ENCODE measurements at places on chromosomes 16 and 17.

DNA sequence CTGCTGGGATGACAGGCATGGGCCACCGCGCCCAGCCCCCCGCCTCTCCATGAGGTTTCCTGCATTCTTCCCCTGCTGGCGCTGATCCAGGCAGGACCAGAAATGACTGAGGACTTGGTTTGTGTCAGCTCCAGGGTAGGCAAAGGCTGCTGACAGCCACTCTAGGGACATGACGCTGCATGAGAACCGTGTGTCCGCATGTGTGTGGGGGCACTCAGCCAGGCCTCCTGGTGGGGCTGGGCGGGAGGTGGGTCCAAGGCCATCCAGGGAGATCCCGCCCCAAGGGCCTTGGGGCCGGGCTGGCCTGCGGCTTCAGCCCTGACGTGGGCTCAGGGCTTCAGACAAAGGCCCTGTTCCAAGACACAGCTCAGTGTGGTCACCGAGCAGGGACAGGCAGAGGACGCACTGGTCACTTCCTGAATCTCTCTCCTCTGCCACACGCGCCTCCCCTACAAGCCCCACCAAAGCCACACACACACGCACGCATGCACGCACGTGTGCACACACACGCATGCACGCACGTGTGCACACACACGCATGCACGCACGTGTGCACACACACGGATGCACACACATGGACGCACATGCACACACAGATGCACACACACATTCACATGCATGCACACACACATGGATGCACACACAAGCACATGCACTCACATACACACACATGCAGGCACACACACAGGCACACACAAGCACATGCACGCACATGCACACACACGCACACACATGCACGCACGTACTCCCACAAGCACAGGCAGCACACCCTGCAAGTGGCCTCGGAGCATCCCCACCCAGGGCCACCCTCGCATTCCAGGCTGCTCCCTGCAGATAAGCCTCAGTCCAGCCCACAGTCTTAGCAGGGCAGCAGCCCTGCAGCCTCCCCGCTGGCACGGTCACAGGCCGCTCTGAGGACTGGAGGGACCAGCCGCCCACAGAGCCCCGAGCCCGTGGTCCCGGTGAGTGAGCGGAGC lies 5.3 kb upstream of the TMEM204 start:
- ATAC-seq = no peak

GRCh38 chr17:44536090-44536953 lies 21.0 kb upstream of the FZD2 start:
- ATAC-seq = peak; percentile 13

GRCh38 chr17:15157051-15157450 lies 108.1 kb downstream of the PMP22 start:
- ATAC-seq = no peak

- no peak for ATAC-seq
These were observed 65.0 kb downstream of the MMD start for GRCh38 chr17:55356434-55357328.

DNA sequence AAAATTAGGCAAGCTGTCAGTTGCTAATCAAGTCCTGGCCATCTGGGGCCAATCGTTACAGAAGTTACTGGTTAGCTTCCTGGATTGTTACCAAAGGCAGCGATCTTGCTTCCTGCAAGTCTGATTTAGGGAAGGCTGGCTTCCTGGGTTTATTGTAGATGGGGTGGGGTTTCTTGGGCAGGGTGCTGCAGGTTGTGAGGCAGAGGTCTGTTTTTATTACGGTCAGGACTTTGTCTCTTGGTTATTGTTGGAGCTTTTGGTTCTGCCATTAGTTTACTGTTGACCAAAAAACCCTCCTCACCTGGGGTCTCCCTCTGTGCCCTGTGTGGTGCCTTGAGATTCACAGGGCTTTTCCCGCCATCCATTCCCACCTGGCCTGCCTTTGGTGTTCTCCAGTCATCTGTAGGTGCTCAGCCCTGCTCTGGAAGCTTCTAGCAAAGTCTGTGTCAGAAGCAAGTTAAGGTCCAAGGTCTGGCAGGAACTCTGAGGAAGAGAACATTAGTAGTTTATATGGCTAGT lies 36.9 kb downstream of the SLC47A1 start:
- no peak for ATAC-seq

DNA sequence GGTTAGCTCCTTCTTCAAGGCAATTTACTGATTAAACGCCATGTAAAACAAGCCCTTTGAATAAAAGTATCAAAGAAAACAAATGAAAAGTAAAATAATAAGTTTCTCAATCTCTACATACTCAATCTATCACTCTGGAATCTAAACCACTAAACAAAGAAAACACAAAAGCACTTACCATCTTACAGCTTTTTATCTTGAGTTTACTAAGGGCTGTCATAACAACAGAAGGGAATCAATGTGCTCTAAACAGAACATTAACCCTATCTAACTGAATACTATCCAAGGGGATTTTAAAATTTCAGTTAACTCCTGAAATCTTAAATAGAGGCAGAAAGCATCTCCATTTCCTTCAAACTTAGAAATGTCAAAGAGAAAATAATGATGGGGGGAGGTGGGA lies 3.4 kb downstream of the SKA2 start:
- ATAC-seq = no peak

- no peak for ATAC-seq
These were observed 11.0 kb upstream of the KRT17 start for GRCh38 chr17:41635121-41636097.
